ENCODE measurements at places on chromosomes 3 and 15.

DNA sequence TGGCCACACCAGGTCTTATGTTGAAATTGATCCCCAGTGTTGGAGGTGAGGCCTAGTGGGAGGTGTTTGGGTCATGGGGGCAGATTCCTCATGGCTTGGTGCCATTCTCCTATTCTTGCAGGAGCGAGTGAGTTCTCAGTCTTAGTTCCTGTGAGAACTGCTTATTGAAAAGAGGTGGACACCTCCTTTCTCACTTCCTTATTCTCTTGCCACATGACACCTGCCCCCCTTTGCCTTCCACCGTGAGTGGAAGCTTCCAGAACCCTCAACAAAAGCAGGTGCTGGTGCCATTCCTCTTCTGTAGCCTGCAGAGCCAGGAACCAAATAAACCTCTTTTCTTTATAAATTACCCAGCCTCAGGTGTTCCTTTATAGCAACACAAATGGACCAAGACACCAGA lies 318.1 kb upstream of the MCTP2 start:
- no peak for DNase-seq

GRCh38 chr3:59313365-59313764 lies 263.5 kb upstream of the CFAP20DC start:
- no peak for DNase-seq

DNA sequence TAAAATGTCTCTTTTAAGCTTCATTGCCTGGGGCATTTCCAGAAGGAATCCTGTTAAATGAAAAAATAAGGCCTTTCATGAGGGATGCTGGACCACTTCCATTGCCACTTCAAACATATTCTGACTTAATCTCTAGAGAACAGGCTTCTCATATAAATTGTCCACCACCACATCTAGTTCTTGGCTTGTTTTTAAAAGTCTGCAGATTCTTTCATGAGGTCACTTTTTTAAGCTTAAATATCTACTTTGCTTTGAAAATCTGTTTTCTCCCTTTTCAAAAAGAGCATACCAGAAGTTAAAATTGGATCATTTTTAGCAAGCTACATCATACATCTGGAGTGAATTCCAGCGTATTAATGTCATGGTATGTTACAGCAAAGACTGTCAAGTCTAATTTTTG lies 131.6 kb downstream of the C3orf70 start:
- no peak for DNase-seq

- no peak for DNase-seq
Observed at GRCh38 chr15:43436395-43436794, 56.6 kb downstream of the TP53BP1 start.

DNA sequence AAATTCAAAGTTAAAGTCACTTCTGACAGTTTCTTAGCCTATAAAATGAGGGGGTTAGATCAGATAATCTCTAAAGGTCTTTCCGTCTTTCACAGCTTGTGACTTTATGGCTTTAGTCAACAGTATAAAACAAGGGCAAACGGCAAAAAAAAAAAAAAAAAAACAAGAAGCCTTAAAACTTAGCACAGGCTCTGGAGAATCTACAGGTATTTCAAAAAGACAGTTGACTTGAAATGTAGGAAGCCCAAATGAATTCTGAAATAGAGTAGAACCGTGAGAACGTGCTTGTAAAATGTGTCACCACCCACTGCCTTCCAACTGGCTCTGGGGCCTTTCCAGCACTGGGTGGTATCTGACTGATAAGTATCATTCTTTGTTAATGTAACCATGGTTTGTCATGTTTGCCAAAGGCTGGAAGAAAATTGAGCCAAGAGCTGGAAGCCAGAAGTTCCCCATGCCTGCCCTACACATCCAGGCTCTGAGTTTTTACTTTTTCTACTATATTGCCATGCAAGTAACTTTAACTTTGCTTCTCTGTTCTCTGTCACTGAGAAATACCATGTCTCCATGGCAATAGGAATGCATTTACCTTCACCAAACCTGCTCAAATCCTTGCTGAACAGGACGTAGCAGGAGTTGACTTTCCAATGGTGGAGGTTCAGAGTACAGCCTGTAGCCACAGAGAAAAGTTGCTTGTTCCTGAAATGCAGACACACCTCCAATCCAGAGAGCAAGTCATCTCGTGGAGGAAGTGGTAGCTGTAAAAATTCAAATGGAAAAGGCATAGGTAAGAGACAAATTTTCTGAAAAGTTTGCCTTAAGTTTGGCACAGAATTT lies 35.8 kb upstream of the THSD4 start:
- no peak for DNase-seq

GRCh38 chr3:52396011-52396906 lies 48.6 kb downstream of the SEMA3G start:
- no peak for DNase-seq

DNA sequence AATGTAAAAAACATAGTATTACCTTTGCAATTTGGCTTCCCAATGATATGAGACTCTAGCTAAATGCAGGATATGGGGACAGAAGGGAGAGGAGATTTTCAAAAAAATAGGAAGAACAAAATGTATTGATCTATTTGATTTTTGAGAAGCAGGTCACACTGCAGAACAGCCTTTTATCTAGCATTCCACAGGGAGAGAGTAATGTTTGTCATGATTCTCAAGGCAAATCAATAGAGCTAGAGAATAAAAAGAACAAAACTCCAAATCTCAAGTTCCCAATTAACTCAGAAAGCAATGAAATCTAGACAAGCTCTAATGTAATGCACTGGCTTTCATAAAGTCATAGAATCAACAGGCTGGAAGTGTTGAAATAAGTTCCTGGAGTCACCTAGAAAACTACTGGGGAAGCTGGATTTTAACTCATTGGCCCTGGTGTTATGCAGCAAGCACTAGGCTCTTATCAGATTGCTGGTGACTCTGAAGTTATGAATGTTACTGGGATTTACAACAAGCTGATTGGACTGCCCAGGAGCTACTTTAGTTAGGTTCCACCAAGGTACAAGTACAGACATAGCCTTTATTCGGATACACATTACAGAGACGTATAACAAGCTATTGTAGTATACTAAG lies 442.8 kb downstream of the FGF12 start:
- DNase-seq: no peak

DNA sequence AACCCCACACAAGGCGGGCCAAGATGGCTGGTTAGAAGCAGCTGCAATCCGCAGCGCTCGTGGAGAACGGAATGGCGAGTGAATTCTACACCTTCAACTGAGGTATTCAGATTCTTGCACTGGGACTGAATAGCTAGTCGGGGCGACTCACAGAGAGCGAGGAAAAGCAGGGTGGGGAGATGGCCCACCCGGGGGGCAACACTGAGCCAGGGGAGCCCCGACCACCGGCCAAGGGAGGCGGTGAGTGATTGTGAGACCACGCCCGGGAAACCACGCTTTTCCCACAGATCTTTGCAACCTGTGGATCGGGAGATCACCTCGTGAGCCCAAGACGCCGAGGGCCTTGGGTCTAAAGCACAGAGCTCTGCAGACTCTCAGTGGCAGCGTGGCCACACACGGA lies 28.3 kb downstream of the GNB5 start:
- no peak for DNase-seq

DNA sequence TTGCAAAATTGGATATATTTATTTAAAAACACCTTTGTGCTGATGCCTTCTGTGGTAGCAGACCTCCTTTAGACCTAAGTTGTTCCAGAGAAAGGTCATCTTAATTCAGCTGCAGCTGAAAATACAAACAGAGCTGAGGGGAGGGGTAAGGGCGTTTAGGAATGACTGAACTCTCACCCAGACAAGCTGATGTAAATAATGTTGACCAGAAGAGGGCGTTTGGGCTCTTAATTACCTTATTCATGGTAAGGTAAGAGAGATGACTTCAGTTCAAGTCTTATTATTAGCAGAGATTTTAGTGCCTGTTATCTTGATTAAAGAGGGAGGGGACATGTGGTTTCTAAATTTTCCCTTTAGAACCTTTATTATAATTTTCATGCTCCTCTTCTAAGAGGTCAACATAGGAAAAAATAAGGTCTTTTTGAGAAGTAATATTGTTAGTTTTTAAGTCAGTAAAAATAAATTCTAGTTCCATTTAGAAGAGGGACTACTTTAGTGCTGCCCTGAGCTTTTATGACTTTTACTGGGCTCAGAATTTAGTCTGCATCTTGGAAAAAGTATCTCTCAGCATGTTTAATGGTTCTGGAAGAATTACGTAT lies 46.3 kb downstream of the GPR171 start:
- DNase-seq: no peak

DNA sequence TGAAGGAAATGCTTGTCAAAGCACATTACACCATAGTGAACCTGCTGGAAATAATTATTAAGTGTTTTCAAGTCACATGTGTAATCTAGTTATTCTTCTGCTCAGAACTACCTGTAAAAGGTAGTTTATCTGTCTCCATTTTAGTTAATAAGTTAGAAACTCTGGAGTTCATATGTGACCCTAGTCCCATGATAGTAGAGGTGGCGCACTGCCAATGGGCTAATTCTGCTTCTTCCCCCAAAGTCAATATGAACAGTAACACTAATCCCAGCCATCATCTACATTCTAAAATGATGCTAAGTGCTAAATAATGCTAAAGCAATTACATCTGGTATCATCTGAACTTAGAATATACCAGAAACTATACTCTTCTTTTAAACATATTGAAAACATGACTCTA lies 361.0 kb upstream of the NECTIN3 start:
- no peak for DNase-seq

GRCh38 chr3:150765949-150766720 lies 3.2 kb upstream of the SIAH2 start:
- no peak for DNase-seq

- no peak for DNase-seq
Observed at GRCh38 chr3:10299679-10300078, 6.9 kb upstream of the GHRL start.

DNA sequence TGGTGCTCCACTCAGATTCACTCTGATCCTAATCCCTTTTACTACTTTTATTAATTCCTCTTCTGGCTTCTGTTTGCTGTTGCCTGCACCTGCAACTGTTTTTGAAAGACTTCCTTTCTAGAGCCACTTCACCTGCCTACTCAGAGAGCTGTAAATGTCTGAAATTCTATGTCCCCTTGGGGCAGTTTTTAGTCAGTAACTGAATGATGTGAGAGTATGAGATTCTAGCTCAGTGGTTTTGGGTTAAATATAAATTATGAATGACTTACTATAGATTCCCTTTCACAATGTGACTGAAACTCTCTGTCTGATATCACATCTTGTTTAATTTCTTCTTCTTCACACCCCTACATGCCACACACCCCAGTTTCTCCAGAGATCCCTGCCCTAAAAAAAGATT lies 47.8 kb upstream of the LRRC3B start:
- DNase-seq: no peak

GRCh38 chr3:56885879-56886278 lies 84.1 kb upstream of the ARHGEF3 start:
- no peak for DNase-seq

DNA sequence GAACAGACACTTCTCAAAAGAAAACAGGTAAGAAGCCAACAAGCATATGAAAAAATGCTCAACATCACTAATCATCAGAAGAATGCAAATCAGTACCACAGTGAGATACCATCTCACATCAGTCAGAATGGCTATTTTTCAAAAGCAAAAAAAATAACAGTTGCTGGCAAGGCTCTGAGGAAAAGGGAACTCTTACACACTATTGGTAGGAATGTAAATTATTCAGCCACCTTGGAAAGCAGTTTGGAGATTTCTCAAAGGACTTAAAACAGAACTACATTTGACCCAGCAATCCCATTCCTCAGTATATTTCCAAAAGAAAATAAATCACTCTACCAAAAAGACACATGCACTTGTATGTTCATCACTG lies 95.6 kb downstream of the APBA2 start:
- DNase-seq: no peak

GRCh38 chr3:137163241-137163871 lies 205.6 kb downstream of the IL20RB start:
- no peak for DNase-seq

DNA sequence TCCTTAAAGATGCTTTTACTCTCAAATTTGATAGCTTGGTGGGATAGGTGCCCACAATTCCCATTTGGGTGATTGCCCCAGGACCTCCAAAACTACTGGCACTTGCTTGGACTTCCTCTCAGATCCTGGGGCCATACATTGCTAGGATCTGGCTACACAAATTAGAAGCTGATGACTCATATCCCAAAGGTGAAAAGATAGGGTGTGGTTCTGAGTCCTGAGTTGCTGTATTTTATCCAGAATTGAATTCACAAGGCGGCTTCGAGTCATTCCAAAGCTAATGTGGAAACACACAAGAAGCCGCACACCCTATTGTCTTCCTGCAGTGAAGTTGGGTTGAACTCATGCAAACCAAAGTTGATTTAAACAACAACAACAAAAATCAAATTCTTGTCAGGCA lies 53.4 kb downstream of the DUT start:
- DNase-seq: no peak

DNA sequence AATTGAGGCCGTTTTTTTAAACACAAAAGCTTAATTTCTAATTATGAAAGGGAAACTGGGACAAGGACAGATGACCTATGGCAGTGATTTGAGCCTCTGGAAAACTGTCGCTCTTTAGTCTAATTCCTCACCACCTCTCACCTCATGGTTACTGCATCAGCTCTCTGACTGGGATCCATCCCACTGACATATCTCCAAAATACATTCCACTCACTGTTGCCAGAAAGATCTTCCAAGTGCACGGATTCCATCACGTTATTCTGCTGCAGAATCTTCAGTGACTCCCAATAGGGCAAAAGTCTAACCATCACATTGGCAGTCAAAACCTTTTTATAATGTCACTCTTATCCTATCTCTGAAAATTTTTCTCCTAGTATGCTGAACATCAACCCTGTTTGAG lies 132.3 kb upstream of the MB21D2 start:
- DNase-seq: no peak

- DNase-seq: no peak
Observed at GRCh38 chr15:61659566-61660190, 400.6 kb downstream of the VPS13C start.

- DNase-seq: no peak
Observed at GRCh38 chr3:188091746-188092145, 62.2 kb upstream of the LPP start.

DNA sequence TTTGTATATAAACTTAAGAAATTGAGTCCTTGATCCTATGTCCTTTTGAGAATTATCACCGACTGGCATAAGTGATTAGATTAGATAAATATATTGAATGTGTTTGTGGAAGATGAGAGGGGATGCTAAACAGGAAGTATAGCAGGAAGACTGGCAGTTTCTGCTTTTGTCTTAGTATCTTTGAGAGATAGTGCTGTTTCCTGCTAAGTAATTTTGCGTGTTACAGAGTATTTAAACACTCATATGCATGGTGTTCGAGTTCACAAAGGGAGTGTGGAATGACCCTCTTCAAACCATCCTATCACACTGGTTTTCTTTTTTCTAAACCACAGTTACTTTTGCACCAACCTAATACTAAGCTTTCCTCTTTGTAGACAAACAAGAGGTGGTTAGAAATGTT lies 106.0 kb downstream of the KLHL25 start:
- DNase-seq: no peak

GRCh38 chr3:186653984-186654383 lies 11.8 kb upstream of the HRG start:
- no peak for DNase-seq

DNA sequence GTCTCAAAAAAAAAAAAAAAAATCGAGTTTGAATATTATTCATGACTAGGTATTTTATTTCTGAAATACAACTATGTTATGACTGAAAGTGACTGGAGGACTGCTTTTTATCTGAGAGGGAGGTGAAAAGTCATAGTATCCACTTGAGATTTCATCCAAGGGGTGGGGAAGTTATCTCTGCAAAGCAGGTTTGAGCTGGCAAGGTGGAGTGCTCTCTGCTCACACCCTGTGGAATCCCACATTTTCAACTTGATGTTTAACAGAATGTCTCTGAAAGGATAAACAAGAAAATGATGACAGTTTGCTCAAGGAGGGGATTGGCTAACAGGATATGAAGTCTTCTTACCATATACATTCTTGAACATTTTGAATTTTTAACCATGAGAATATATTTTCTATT lies 27.3 kb upstream of the SEC62 start:
- no peak for DNase-seq

- no peak for DNase-seq
Observed at GRCh38 chr3:185984203-185984602, 46.4 kb upstream of the TRA2B start.
